ENCODE measurements at places on chromosomes 1 and 21.

GRCh38 chr1:41619511-41620364 lies 135.3 kb upstream of the EDN2 start:
- DNase-seq: no peak

DNA sequence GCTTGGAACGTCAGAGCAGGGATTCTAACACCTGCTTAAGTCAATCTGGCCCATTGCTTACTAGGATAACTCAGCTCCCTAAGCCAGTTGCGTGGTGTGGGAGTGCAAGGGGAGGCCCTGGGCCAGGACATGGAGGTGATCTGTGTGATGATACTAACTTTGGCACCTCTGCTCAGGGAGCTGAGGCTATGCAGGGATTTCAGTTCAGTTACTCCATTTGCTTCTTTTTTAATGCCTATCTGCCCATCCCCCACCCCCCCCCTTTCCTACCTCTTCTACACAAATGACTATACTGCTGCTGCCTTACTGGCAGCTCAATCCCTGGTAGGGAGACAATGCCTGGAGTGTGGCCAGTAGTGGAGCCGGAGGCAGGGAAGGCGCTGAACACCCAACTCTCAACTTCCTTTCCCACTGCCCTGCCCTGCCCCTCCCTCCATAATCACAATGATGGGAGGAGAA lies 19.5 kb downstream of the INKA2 start:
- no peak for DNase-seq

DNA sequence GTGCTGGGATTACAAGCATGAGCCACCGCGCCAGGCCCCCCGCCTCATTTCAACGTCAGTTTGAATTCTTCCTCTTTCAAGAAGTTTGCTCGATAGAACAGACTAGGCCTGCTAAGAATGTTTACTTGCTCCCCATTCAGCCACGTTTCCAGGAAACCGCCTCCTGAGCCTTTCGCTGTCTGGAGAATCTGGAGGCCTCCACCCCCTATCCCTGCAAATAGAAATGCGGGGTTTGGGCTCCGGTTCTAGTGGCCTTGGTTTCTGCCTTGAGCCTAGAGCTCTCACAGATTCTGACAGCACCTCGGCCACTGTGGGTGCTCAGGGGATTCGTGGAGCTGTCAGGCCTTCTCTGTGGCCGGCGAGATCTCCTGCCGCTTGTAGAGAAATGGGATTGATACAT lies 84.3 kb downstream of the UBIAD1 start:
- DNase-seq: no peak

DNA sequence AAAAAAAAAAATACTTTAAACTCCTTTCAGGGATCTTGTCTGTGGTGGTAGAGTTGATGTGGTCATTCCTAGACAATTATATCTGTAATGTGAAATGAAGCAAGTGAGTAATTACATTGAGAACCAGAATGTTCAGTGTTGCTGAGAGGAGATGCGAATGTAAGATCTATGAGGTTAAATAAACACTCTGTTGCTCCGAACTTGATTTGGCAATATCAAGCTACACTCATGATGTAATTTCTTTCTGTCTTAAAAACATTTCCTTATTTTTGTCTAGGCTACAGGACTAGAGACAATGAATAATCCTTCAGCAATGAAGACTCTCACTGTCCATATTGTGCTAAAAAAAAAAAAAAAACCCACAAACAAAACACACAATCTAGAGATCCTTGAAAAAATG lies 63.1 kb upstream of the IGSF5 start:
- no peak for DNase-seq

DNA sequence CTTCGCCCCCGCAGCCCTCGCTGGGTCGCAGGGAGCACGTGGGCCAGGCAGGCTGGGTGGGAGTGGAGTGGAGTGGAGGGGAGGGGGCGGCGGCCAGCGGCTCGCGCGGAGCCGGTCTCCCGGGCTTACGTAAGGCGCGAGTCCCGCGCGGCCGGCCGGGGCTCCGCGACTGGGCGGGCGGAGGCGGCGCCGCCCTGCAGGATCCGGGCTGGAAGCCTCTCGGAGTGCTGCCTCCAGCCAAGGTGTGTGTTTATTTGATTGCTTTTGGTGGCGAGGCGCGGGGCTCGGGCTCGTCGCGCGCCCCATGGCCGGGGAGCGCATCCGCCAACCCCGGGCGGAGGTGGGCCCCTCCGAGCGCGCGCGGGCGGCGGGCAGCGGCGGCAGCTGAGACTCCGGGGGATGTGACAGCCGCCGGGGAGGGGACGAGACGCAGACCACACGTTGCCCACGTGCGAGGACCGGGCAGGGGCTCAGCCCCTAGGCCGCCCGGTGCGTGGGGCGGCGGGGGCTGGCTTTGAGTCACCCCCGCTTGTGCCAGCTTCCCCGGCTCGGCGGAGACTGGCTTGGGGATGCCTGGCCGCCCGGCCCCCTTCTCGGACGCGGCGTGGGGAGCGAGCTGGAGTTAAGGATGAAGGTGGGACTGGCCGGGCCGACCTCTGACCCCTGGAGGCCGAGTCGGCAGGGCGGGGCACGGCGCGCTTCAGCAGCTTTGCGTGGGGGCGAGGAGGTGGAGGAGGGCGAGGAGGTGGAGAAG lies 402 bp upstream of the AK4 start:
- peak; percentile 3 for DNase-seq

GRCh38 chr1:3171761-3172160 lies 102.8 kb downstream of the PRDM16 start:
- DNase-seq: no peak

DNA sequence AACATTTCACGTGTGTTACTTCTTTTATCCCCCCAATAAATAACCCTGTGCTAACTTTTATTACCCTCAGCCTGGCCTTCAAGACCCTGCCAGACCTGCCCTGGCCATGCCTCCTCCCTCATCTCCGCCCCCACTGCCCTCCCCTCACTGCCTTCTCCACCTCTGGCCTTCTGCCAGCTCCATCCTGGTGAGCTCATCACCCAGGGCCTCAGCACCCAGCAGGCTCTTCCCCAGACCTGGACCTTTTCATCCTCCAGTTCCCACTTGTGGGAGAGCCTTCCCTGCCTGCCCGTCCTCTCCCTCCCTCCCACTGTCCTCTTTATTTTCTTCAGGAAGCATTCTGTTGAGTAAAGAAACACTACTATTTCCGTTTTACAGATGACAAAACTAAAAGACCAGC lies 72.0 kb downstream of the SLC66A1 start:
- no peak for DNase-seq

DNA sequence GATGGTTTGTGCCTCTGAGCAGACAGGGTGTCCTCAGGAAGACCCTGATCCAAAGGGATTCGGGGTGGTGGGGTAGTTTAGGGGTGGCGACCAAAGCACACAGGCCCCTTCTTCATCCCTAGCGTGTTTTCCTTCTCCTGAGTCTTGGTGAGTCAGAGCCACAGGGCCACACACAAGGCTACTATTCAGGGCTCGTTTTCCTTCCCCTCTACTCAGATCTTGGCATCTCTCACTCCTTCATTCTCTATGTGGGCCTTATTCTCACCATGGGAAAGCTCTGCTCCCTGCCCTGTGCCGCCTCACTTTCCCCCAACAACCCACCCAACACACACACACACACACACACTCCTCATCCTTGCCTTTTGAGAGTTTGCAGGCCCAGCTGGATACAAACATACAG lies 43.6 kb upstream of the WNT2B start:
- DNase-seq: no peak

DNA sequence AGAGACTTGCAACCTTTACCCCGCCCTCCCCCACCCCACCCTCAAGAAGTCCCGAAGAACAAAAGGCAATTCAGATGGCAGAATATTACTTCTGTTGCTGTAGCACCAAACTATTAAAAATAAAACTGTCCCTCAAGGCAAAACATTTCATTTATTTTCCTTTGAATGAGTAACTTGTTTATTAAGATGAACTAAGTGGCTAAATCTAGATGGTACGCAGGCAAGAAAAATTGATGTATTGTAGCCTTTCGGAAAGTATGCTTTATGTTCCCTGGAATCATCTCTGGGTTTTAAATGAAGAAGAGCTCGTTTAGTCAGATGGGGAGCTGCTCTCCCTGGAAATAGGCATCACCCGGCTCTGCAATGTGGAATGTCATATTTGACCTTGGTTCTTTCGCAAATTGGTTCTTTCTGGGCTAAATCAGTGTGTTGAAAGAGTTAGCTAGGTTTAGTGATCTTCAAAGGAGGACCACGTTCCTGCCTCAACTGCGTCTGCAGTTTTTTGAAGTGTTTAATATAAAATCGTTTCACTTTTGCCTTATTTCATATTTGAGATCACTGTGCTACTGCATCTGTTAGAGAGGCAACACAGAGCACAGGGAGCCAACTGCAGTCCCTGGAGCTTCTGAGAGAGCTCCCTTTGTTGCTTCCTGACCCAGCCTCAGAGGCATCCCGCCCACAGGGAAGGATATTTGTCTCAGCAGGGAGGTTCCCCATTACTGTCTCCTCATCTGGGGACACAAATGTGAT lies 61.8 kb downstream of the KIF26B start:
- DNase-seq: no peak

- DNase-seq: no peak
Observed at GRCh38 chr21:26683996-26684395, 110.9 kb upstream of the CYYR1 start.

DNA sequence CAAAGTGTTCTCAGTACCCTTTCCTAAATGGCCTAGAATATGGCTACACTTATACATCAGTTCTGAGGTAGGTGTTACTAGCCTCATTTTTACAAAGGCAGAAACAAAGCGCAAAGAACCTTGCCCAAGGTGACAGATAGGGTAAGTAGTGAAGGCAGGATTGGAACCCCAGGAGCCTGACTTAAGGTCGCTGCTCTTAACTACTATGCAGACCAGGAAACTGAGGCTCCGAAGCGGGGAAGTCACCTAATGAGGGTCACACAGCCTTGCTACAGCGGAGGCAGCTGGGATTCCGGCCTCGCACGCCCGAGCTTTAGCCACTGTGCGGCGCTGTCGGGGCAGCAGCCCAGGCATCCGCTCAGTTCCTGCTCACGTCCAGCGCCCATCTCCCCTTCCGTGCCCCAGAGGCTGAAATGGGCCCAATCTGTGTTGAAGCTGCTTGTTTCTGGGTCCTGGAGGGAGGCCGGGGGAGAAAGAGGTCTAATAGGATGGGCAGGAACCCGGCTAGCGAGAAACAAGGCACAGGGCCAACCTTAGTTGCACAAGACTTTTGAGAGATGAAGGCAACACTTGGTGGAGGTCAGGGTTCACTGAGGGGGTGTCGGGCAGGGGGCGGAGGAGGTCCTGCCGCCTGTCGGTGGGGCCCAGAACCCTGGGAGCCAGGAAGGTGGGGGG lies 1.4 kb upstream of the FOXD2 start:
- peak; percentile 61 for DNase-seq

GRCh38 chr1:112501810-112502641 lies 6.7 kb upstream of the WNT2B start:
- DNase-seq: peak; percentile 31

GRCh38 chr1:28917757-28918118 lies 3.4 kb downstream of the EPB41 start:
- DNase-seq: no peak

DNA sequence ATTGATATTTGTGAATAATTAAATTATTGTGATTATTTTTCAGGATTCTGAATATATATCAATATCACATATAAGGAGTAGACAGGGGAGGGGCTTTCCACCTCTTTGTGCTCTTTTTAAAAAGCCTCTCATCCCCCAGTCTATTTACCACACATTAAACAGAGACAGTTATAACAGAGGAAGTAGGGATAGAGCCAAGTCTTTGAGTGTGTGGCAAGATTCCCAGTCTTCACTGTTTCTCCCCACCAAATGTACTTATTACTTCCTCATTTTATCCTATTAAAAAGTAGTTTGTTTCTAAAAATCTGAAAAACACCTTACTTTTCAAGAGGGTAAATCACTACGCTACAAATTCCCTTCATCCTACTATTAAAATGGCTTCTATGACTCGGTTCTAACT lies 46.7 kb downstream of the EPS15 start:
- DNase-seq: no peak

DNA sequence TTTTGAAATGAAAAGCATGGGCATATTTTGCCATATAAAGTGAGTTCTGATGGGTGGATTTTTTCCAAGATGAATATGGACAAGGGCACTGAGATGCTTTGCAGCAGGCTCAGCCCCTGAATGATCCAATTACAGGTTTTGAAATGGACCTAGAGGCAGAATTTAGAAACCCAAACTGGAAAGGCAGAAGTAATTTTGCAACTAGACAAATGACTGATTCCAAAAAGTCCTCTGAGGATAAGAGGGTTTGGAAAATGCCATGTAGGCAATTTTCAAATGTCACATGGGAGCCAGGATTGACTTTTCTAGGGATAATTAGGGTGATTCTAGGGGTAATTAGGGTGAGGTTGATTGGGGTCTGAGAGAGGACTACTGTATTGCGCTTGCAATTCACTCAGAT lies 148.9 kb upstream of the ZNF648 start:
- DNase-seq: no peak

- DNase-seq: no peak
Observed at GRCh38 chr21:33993286-33994231, 78.0 kb upstream of the ATP5PO start.

GRCh38 chr1:57112148-57112547 lies 146.3 kb upstream of the C8B start:
- no peak for DNase-seq

- DNase-seq: no peak
Observed at GRCh38 chr1:67788904-67789303, 44.4 kb downstream of the GNG12 start.

GRCh38 chr1:175040324-175040879 lies 17.2 kb upstream of the MRPS14 start:
- no peak for DNase-seq

DNA sequence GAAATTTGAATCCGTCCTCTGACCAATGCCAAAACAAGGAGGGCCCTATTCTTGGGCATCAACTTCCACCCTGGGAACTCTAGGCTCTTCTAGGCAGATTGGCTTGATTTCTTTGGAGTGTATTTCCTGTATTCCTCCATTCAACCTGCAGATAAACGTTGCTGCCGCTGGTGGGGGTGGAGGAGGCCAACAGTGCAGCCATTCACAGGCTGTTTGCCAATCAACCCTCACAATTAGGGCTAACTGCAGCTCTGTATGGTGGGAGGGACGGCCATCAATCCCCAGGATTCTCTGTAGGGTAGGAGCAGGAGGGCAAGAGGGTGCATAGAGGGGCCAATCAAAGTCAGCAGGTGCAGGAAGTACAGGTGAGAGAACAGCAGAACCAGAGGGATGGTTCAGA lies 273.1 kb upstream of the PROX1 start:
- DNase-seq: no peak

DNA sequence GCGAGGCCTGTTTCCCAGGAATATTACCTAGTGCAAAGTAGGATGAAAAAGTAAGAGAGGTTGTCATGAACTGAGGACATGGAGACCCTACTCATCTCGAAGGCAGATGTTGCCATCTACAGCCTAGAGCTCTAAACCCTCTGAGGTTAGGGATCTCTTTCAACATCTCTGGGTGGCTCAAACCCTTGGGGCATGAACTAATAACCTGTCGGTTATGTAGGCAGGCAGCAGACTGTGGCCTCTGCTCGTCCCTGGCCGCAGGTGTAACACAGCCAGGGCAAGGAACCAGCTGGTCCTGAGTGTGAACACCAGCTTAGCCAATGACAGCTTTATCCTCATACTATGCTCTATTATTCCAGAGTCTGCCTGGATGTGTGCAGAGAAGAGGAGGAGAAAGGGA lies 13.2 kb downstream of the CAPZB start:
- no peak for DNase-seq

- DNase-seq: no peak
Observed at GRCh38 chr1:24266398-24266941, 52.7 kb upstream of the GRHL3 start.

- DNase-seq: no peak
Observed at GRCh38 chr1:176066709-176067108, 140.4 kb downstream of the COP1 start.
